Activated T-cell treated with anti-CD3 and anti-CD28 coated beads for 48 hours (primary cell): ENCODE measurements at places on chromosomes 1 and 21.

GRCh38 chr1:200082329-200082728, 54.8 kb downstream of the NR5A2 start:
- no peak for DNase-seq

- no peak for DNase-seq
Measured at GRCh38 chr1:180918519-180918918, 5.8 kb downstream of the KIAA1614 start.

DNA sequence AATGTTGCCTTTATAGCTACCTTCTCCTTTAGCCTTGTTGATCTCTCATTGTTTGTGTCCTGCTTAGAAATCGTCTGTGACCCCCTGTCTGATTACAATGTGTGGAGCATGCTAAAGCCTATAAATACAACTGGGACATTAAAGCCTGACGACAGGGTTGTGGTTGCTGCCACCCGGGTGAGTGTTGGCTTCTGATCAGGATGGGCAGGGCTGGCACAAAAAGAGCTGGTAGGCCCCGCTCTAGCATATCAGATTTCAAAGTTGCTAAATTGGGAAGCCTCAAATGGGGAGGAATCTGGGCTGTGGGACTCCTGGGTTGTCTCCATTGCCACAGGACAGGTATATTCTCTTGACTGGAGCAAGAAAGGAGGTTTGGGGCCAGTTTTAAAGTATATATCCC, 8.4 kb downstream of the NCSTN start:
- no peak for DNase-seq

DNA sequence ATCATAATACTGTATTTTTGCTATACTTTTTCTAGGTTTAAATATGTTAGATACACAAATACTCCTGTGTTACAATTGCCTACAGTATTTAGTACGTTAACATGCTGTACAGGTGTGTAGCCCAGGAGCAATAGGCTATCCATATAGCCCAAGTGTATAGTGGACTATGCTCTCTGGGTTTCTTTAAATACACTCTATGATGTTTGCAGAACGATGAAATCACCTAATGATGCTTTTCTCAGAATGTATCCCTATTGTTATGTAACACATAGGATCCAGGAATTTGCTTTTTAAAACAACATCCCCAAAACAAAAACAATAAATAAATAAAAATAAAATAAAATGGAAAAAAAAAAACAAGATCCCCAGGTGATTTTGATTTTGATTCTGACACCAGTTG, 18.1 kb upstream of the RBM15 start:
- no peak for DNase-seq

DNA sequence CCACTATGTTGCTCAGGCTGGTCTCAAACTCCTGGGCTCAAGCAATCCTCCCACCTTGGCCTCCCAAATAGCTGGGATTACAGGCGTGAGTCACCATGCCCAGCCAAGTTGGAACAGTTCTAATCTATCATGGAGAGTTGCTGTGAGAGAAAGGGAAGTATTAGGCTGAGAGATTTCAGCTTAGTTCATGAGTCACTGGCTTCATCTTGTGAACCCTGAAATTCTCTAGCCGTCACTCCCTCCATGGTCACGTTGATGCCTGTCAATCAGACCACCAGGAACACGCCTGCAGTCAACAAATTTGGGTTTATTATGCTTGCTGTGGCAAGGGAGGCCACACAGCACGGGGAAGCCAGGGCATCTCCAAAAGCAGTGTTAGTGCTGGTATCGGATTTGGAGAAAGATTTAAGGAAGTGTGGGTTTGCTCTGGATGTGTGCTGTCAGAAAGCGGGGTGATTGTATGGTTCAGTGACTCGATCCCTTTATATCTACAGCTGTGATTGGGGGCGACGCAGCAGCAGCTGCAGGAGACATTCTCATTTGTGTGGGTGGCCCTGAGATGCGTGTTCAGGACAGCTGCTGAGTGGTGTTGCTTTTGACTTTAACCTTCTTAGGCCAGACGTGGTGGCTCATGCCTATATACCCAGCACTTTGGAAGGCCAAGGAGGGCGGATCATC, 18.7 kb downstream of the UQCRHL start:
- no peak for DNase-seq

DNA sequence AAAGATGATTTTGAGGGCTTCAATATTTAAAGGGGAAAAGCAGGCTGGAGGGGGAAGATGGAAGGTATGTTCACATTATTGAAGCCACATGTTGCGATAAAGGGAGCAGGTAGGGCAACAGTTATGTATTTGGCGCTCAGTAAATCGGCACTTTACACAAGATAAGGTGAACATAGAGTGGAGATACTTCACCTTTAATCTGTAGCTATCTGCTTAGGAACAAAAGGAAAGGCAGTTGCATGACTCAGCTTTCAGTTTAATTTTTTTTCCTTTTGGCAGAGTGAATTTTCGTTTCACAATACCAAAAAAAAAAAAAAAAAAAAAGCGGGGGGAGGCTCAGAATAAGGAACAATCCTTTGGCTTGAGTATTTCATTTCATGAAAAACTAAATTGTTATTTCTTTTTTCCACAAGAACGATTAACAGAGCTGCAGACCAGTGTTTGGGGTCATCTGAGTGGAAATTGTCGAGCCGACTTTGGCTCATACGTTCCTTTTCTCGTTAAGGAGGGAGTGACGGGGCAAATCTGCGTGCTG, 1.1 kb upstream of the COQ8A start:
- DNase-seq: no peak

DNA sequence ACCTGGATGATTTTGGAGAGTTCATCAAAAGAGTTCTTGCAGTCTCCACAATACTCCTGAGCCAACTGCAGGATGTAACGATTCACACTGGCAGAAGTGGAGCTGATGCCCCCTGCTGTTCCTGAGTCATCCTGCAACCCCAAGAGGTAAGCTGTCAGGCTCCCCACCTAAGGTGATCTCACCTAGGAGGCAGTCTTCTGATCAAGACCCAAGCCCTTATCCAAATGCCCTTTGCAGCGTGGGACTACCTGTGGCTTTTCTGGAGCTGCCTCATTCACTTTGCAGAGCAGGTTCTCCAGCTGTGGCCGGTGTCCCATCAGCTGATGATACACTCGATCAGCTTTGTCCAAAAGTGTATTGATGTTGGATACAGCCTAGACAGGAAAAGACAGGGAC, 96.4 kb downstream of the UBR4 start:
- DNase-seq: no peak

DNA sequence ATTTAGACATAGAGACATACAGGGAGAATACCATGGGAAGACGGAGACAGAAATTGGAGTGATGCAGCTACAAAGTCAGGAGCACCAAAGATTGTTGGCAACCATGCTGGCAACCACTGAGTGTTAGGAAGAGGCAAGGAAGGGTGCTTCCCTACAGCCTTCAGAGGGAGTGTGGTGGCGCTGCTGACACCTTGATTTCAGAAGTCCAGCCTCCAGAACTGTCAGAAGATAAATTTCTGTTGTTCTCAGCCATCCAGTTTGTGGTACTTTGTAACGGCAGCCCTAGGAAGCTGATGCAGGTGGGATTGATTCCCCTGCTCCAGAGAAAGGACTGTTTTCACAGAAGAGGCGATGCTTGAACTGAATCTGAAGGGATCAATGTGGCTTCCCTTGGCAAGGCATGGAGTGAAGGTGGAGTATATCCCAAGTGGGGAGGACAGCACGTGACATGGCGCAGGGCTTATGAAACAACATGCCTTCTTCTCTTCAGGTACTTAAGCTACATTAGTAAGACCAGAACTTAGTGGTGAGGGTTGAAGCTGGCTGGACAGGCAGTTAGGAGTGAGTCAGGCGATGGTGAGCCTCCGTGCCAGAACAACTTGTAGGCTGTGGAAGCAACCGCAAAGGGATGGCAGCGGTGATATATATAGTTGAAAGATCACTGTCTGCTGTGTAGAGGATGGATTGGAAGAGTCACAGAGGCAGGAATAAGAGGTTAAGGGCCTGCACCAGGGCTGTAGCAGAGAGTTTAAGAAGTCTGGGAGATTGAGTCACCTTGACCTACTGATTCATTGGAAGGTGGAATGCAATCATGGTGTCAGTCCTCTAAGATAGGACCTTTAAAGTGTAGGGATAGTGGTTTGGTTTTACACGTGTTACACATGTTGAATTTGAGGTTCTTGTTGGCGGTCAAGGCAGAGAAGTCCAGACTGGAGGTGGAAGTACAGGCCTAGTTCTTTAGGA, 2.1 kb downstream of the LEPR start:
- DNase-seq: no peak

- DNase-seq: no peak
Measured at GRCh38 chr1:99003581-99004253, 944 bp downstream of the PLPPR5 start.

GRCh38 chr1:54804471-54805132, 3.5 kb upstream of the TTC22 start:
- peak; percentile 21 for DNase-seq

- no peak for DNase-seq
Measured at GRCh38 chr1:77817368-77818209, 38.1 kb downstream of the MIGA1 start.

DNA sequence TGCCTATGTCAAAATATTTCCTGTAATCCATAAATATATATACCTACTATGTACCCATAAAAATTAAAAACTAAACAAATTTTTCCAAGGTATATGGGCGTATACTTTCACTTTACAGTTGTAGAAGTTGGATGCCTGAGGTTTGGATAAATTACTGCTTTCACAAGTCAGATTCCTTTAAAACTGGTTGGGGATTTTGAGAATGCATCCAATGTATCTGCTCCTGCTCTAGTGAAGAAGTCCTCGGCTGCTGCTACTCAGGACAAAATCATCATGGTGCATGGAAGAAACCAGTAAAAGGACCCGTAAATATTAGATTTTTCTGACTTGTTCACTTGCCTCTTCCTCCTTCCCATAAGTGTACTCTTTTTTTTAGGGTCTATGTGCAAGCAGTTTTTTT, 841.1 kb downstream of the USP25 start:
- DNase-seq: no peak

GRCh38 chr1:20594746-20595145, 5.8 kb downstream of the CDA start:
- no peak for DNase-seq
